Mesothelial cell of epicardium (in vitro differentiated cells): ENCODE measurements at places on chromosomes 7 and 10.

DNA sequence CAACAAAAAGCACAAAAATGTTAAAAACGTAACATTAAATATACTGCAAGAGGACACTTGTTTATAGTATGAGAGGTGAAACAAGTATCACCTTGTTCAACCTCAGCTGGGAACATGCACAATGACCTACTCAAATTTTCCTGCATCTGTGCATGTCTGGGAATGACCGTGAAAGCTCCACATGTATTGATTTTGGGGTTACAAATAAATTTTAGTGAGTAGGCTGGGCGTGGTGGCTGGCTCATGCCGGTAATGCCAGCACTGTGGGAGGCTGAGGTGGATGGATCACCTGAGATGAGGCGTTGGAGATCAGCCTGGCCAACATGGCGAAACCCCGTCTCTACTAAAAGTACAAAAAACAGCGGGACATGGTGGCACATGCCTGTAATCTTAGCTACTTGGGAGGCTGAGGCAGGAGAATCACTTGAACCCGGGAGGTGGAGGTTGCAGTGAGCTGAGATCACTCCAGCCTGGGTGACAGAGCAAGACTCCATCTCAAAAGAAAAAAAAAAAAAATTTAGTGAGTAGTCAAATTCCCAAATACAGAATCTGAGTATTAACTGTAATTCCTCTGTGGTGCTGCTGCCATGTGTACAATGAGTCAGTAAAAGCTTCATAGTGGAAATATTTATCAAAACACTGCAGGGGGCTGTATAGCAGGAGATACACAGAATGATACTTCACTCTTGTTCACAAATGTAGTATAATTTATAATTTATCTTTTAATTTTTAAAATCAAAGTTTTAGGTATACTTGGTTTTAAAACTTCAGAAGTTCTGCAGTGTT is 41.1 kb downstream of the SUGCT start:
- H3K36me3 ChIP-seq = no peaks in the 10 kb centered on the region
- no peak overlapping the region for H3K27ac ChIP-seq
- H3K4me3 ChIP-seq = no peak overlapping the region
- no peaks in the 10 kb centered on the region for H3K27me3 ChIP-seq
- H3K4me1 ChIP-seq = peaks cover 2% of the 10 kb centered on the region

DNA sequence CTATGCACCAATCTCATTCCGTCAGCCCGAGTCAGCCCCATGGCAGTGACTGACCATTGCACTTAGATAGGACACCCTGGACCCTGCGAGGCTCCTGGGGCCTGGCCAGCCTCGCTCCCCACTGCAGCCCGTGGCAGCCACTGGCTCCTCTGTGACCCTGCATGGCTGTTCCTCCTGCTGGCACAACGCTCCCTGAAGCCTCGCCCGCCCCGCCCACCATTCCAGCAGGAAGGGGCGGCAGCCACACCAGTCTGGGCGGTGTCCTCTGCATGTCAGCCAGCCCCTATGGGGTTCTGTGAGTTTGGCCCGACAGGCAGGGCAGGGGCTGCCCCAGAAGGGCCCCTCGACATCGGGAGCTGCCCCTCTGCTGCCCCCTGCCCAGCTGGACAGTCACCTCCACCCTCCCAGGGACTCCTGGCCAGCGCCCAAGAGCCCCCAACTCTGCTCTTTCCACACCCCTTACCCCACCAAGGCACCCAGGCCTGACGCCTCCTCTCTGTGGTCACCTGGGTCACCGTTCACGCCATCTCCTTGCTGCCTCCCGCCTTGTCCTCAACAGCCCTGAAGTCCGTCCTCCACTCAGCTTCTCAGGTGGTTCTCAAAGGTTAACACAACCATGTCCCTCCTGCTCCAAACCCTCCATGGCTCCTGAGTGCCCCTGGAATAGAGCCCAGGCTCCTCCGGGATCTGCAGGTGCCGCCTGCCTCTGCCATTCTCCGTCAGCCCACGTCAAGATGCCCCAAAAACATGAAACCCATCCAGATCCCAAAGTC is 103.5 kb downstream of the MICALL2 start:
- H3K27me3 ChIP-seq = peaks cover 10% of the 10 kb centered on the region
- no peak for DNase-seq
- H3K4me1 ChIP-seq = no peaks in the 10 kb centered on the region
- no peak overlapping the region for H3K4me3 ChIP-seq
- H3K36me3 ChIP-seq = no peaks in the 10 kb centered on the region
- H3K27ac ChIP-seq = no peak overlapping the region

DNA sequence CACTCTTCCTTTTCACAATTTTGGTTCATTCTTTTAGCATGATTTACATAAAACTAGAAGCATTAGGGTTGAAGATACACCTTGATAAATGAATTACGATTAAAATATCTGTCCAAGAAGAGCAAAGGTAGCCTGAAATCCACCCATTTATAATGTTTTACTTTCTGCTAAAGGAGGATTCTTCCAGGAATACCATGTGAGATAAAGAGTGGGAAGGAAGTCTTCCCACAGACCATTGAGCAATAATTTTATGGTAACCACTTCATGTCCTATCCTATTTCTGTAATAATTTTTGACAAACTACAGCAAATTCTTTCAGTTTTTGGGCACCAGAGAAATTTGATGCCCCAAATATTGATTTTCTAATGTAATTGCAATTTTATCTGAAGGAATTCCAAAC is 150.6 kb upstream of the STEAP4 start:
- H3K27ac ChIP-seq = no peak overlapping the region

GRCh38 chr7:112233048-112233697 is 26.7 kb downstream of the ZNF277 start:
- DNase-seq = no peak
- H3K27me3 ChIP-seq = no peaks in the 10 kb centered on the region
- no peak overlapping the region for H3K4me3 ChIP-seq
- H3K36me3 ChIP-seq = no peaks in the 10 kb centered on the region

GRCh38 chr10:132587175-132587574 is 49.6 kb downstream of the INPP5A start:
- DNase-seq = no peak
- no peak overlapping the region for H3K4me3 ChIP-seq
- no peaks in the 10 kb centered on the region for H3K27me3 ChIP-seq
- H3K36me3 ChIP-seq = peaks cover 7% of the 10 kb centered on the region
- H3K4me1 ChIP-seq = peaks cover 28% of the 10 kb centered on the region

DNA sequence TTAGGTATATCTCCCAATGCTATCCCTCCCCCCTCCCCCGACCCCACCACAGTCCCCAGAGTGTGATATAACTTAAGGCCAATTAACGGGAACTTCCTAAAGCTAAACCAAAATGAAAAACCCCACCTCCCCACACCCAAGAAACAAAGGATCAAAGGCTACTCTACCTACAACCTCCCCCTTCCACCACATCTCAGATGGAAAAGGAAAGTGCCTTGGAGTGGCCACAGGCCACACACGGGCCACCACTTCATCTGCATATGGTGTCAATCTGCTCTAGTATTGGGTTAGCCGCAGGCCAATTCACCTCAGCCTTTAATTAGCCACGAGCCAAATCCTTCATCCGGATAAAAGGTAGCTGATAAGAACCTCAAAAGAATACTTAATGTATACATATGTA is 19.6 kb downstream of the CSTF2T start:
- H3K4me3 ChIP-seq = no peak overlapping the region
- no peaks in the 10 kb centered on the region for H3K27me3 ChIP-seq
- no peak for DNase-seq
- H3K36me3 ChIP-seq = no peaks in the 10 kb centered on the region
- H3K4me1 ChIP-seq = peaks cover 28% of the 10 kb centered on the region
- no peak overlapping the region for H3K27ac ChIP-seq

DNA sequence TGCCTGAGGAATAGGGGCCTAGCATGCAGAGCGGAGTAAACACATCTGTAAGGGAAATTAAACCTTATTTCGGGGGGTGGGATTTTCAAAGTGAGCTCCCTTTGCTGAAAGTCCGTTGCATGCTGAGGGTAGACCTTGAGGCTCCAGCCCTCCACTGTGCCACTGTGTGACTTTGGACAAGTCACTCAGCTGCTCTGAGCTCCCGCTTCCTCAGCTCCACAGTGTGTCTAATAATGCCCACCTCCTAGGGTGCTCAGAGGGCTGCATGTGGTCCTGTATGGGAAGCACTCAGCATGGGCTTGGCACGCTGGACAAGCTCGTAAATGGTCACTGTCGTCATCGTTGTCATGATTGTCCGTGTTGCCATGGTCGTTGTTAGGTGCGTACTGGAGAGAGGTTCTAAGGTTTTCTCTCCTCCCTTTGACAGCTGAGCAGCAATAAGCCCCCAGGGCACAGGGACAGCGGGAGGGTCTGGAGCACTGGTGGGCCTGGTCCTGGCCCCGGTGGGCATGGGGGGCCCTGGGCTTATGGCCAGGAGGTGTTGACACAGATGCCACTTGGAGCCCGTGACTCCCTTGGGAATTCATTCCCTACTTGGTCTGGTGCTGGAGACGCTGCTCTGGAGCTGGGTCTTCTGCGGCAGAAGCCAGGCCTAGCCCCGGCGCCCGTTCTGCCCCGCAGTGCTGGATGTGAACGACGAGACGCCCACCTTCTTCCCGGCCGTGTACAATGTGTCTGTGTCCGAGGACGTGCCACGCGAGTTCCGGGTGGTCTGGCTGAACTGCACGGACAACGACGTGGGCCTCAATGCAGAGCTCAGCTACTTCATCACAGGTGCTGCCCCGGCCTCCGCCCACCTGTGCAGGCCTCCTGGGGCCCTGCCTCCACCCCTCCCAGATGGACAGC is 13.1 kb downstream of the C10orf105 start:
- no peak for DNase-seq
- H3K27ac ChIP-seq = no peak overlapping the region
- no peaks in the 10 kb centered on the region for H3K36me3 ChIP-seq

DNA sequence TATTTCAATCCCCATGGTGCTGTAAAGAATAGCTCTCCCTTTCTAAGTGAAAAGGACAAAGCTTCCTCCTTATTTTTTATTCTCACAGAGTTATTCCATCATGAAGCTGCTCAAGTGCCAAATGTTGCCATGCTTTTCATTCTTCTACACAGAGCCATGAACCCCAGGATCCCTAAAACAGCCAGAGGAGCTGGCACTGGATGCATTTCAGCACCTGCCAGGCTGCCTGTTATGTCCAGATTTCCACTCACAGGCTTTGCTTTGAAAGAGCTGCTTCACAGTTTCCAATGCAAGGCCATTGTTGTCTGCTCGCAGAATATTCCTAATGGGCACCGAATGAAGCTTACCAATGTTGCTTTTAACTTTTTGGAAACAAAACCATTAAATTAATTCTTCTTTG is 256.2 kb upstream of the NPSR1 start:
- H3K4me3 ChIP-seq = no peak overlapping the region
- no peak overlapping the region for H3K27ac ChIP-seq
- no peaks in the 10 kb centered on the region for H3K36me3 ChIP-seq
- peaks cover 8% of the 10 kb centered on the region for H3K27me3 ChIP-seq
- no peak for DNase-seq

GRCh38 chr7:132402096-132402495 is 174.2 kb downstream of the PLXNA4 start:
- no peaks in the 10 kb centered on the region for H3K4me1 ChIP-seq
- no peak overlapping the region for H3K27ac ChIP-seq
- no peak for DNase-seq

DNA sequence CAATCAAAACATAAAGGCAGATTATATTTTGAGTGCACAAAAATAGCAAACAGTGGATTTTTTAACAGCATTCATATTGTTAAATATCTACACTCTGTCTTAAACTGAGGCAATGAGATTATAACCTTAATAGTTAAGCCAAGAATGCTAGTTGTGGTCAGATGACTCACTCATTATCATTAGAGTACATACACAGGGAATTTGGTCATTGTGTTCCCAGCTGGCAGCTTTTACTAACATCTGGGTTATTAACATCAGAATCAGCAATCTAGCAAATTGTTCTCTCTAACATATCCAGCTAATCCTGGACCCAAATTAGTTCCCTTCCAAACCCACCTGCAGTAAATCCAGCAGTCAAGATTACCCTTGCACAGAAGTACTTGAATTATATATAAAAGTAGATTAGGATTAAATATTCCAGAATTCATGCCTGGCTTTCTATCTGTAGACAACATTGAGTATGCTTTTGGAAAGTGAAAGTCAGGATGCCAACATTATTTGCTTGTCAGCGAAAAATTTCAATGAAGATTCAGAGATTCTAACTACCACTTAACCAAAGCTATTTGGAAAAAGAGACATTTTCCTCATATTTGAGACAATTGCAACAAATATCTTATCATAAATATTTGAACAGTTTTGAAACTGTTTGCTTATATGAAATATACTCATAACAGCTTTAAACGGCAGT is 1035.6 kb upstream of the PHF14 start:
- H3K27me3 ChIP-seq = no peaks in the 10 kb centered on the region
- no peak for DNase-seq
- no peak overlapping the region for H3K4me3 ChIP-seq
- peaks cover 2% of the 10 kb centered on the region for H3K4me1 ChIP-seq
- H3K27ac ChIP-seq = no peak overlapping the region

- H3K4me3 ChIP-seq = no peak overlapping the region
- H3K4me1 ChIP-seq = peaks cover 21% of the 10 kb centered on the region
- no peak for DNase-seq
These were observed 270.3 kb downstream of the HTR7 start for GRCh38 chr10:90587561-90587960.

DNA sequence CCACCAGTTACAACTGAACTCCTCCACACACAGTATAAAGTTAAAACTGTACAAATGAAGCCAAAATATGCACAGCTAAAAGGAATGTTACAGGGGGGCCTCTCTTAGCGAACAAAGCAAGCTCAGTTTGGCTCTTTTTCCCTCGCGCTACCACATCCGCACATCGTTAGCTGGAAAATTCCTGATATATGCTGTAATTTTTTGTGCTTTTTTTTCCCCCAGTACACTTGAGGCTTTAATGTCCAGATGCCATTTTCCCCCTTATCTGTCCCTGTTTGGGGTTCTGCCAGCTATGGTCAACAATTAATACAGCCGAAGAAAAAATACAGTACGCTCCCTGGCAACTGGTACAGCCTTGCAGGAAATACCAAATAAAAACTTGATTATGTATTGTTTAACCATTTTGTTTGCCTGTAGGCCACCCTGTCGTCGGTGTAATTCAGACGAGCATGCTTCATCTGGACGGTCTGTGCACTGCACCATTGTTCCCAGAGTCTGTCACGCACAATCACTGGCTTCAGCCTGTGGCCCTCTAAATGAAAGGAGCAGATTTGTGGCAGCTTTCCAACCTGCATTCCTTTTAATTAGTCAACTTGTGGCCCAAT is 108.1 kb upstream of the FAM133B start:
- H3K27me3 ChIP-seq = no peaks in the 10 kb centered on the region
- H3K4me3 ChIP-seq = peak overlapping the region; percentile 45
- DNase-seq = peak; percentile 48
- peaks cover 68% of the 10 kb centered on the region for H3K4me1 ChIP-seq
- peak overlapping the region; percentile 96 for H3K27ac ChIP-seq

- peak overlapping the region; percentile 78 for H3K4me3 ChIP-seq
- no peaks in the 10 kb centered on the region for H3K27me3 ChIP-seq
- peaks cover 8% of the 10 kb centered on the region for H3K36me3 ChIP-seq
- peaks cover 28% of the 10 kb centered on the region for H3K4me1 ChIP-seq
- peak overlapping the region; percentile 83 for H3K27ac ChIP-seq
These were observed 29.0 kb downstream of the AGAP3 start for GRCh38 chr7:151115121-151115835.

GRCh38 chr7:91373111-91373800 is 109.0 kb downstream of the FZD1 start:
- no peak overlapping the region for H3K27ac ChIP-seq
- no peak for DNase-seq
- H3K4me1 ChIP-seq = no peaks in the 10 kb centered on the region
